Esophagus squamous epithelium (tissue), 5 donors: ENCODE measurements at places on chromosomes 2 and 18. TPM values are rescaled to one million over a fixed set of nuclear protein-coding genes. Genes with fewer than 3 reads are reported as not detected.

- H3K36me3 ChIP-seq = no peaks in the 10 kb centered on the region
- no peak overlapping the region for H3K4me3 ChIP-seq
These were observed 81.8 kb upstream of the SH3BP4 start for GRCh38 chr2:234869969-234870368.

The DIPK1C gene
- not detected for total RNA-seq

DNA sequence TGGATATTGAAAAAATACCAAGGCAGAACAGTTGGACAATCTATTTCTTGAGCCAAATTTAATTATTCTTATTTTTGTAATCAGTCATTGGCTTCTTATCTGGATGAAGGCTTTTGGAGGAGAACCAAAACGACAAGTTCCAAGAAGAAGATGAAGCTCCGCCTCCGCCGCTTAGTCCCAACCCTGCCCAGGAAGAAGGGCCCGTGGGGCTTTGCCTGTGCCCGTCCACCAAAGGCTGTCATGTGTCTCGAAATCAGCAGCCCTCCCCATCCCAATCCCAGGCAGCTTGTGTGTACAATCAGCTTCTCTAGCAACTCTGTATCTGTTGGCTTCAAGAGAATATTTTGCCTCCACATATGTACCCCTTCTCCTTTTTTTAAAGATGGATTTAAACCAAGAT lies 24.6 kb downstream of the PTRHD1 start:
- H3K4me1 ChIP-seq = no peaks in the 10 kb centered on the region
- no peak for DNase-seq
- no peaks in the 10 kb centered on the region for H3K36me3 ChIP-seq
- no peak overlapping the region for H3K27ac ChIP-seq
- no peak overlapping the region for H3K4me3 ChIP-seq

- H3K4me3 ChIP-seq = no peak overlapping the region
- no peaks in the 10 kb centered on the region for H3K27me3 ChIP-seq
- H3K4me1 ChIP-seq = no peaks in the 10 kb centered on the region
- DNase-seq = no peak
- H3K27ac ChIP-seq = no peak overlapping the region
These were observed 69.5 kb downstream of the TPGS2 start for GRCh38 chr18:36759167-36759776.

- no peak for DNase-seq
- H3K4me1 ChIP-seq = no peaks in the 10 kb centered on the region
- H3K4me3 ChIP-seq = no peak overlapping the region
- no peaks in the 10 kb centered on the region for H3K36me3 ChIP-seq
These were observed 8.6 kb upstream of the RNF152 start for GRCh38 chr18:61901323-61901986.

The METTL8 gene
- total RNA-seq = 17.9 TPM

DNA sequence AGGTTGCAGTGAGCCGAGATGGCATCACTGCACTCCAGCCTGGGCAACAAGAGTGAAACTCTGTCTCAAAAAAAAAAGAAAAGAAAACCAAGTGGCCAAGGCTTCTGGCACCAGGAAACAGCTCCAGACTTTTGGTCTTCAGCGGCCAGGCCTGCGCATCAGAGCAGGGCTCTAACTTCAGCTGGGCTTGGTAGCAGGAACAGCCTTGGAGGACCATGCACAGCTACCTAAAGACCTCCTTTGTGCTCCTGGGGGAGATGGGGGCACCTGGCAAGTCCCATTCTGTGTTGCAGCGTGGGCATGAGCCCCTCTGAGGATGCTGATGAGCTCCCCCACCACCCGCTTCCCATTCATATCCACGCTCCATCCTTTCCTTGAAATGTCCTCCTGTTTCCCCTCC lies 56.4 kb upstream of the SEMA4C start:
- H3K4me3 ChIP-seq = no peak overlapping the region
- H3K27ac ChIP-seq = no peak overlapping the region
- peaks cover 31% of the 10 kb centered on the region for H3K4me1 ChIP-seq
- no peaks in the 10 kb centered on the region for H3K36me3 ChIP-seq
- H3K27me3 ChIP-seq = no peaks in the 10 kb centered on the region
- DNase-seq = no peak

GRCh38 chr2:213237787-213238186 lies 46.5 kb upstream of the SPAG16 start:
- no peak overlapping the region for H3K27ac ChIP-seq
- H3K36me3 ChIP-seq = no peaks in the 10 kb centered on the region
- H3K27me3 ChIP-seq = no peaks in the 10 kb centered on the region
- H3K4me1 ChIP-seq = no peaks in the 10 kb centered on the region
- no peak for DNase-seq

DNA sequence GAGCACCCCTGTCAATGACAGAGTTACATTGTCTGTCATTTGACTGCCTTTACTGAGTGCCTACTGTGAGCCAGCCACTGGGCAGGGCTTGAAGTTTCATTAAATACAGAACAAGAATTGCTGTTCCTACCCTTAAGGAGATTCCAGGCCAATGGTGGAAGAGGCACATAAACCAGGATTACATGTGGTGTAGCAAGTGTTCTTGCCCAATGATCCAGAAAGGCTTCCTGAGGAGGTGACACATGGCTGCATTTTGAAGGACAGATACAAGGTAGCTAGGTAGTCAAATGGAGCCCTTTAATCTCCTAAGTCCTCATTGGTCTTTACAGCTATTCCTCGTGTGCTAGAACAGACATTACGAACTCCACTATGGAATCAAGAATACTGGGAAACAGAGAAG lies 312.7 kb downstream of the ETAA1 start:
- no peaks in the 10 kb centered on the region for H3K36me3 ChIP-seq
- H3K4me3 ChIP-seq = no peak overlapping the region
- no peaks in the 10 kb centered on the region for H3K27me3 ChIP-seq
- no peak for DNase-seq
- no peaks in the 10 kb centered on the region for H3K4me1 ChIP-seq
- no peak overlapping the region for H3K27ac ChIP-seq

DNA sequence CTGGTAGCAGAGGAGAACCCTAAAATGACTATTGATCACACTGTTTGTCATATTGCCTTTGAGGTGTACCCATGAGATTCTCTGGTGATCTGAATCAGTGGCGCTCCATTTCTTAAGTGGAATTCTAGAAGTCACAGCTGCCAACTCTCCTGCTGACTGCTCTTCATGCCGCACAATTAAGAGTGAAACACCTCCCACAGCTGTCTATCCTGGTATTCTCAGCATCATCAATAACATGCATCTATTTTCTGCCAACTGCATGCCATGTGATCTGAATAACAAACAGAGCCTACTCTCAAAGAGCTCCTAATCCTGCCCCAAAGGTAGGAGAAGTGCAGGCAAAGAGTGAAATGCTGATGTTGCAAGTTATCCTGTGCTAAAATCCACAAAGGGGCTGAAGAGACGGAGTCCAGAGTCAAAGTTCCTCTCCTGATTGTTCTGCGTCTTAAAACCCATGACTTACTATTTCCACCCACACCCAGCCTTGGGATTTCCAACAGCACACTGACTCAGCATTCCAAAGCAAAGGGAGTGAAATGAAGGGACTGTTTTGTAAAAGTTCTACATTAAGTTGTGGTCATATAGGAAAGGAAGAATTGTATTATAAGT lies 13.7 kb upstream of the DAPL1 start:
- no peaks in the 10 kb centered on the region for H3K36me3 ChIP-seq
- peak overlapping the region; percentile 86 for H3K27ac ChIP-seq
- no peaks in the 10 kb centered on the region for H3K27me3 ChIP-seq
- H3K4me1 ChIP-seq = peaks cover 66% of the 10 kb centered on the region
- DNase-seq = no peak

The LTBP1 gene
- total RNA-seq = 69.4 TPM
